ENCODE measurements at places on chromosomes 3 and 15. TPM values are rescaled to one million over a fixed set of nuclear protein-coding genes. Genes with fewer than 3 reads are reported as not detected.

The RFTN1 gene
- 27.8 TPM for polyA plus RNA-seq

The RPL32 gene
- 1,620 TPM for polyA plus RNA-seq

The TMEM212 gene
- polyA plus RNA-seq = not detected

The ERICH6 gene
- polyA plus RNA-seq = not detected

The STAC gene
- polyA plus RNA-seq = 0.11 TPM

DNA sequence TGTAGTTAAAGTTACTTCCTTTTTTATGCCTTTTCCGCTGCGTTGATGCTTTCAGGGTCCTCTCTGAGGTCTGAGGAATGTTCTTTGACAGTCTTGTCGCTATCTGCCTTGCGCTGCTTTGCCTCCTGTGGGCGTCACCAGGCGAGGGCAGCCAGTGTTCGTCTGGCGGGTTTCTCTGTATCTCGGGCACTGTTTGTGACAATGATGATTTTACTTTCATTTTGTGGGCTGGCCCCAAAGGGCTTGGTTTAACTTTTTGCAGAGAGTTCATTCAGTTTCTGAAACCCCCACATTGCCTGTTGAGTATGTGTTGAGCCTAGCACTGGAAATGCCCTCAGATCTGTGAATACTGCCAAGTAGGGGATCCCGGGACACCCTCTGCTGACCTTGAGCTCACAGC lies 24.6 kb upstream of the SACM1L start:
- no peak for DNase-seq

GRCh38 chr15:62740141-62741004 lies 302.2 kb upstream of the TPM1 start:
- DNase-seq = no peak

GRCh38 chr15:67068710-67069400 lies 3.5 kb downstream of the SMAD3 start:
- DNase-seq = no peak

DNA sequence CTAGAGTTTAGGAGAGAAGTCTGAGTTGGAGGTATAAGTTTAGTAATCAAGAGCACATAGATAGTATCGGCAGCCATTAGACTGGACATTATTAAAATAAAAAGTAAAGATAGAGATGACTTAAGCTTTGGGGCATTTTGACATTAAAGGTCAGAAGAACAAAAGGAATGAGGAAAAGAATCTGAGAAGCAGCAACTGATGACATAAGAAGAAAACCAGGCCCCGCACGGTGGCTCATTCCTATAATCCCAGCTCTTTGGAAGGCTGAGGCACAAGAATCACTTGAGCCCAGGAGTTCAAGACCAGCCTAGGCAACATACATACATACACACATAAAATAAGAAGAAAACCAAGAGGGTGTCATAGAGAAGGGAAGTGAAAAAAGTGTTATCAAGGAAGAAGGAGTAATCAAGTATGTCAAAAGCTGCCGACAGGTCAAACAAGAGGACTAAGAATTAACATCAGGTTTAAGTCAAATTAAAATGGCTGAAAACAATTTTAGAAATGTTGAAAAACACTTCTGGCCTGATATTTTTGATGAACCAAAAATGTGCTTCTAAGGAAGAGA lies 38.9 kb downstream of the ACAP2 start:
- DNase-seq = no peak

DNA sequence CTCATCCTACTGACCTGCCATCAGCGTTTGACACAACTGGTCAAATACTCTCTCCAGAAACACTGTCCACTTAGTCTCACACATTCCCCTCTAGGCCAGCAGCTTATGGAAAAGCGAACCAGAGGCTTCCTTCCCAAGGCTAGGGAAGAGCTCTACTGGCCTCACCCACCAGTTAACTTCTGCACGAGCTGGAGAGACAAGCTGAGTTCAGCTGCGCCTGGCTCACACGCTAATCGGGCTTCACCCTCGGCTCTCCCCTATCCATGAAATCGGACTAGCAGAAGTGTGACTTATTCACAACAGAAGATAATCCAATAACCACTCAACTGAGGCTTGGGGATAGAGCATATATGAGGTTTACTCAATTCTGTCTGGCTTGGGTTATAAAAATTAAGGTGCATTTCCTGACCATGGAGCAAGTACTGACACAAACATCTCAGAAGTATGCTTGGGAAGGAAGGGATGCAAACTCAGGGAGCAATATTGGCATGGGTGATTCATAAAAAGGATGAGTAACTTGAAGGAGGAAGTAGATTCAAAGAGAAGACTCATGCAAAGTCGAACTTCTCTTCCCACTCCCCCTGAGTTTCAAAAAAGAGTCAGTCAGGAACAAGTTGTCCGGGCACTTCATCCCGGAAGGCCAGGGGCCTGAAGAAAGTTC lies 73.1 kb downstream of the XXYLT1 start:
- DNase-seq = no peak

GRCh38 chr15:49460411-49460941 lies 37.4 kb downstream of the FGF7 start:
- DNase-seq = no peak

DNA sequence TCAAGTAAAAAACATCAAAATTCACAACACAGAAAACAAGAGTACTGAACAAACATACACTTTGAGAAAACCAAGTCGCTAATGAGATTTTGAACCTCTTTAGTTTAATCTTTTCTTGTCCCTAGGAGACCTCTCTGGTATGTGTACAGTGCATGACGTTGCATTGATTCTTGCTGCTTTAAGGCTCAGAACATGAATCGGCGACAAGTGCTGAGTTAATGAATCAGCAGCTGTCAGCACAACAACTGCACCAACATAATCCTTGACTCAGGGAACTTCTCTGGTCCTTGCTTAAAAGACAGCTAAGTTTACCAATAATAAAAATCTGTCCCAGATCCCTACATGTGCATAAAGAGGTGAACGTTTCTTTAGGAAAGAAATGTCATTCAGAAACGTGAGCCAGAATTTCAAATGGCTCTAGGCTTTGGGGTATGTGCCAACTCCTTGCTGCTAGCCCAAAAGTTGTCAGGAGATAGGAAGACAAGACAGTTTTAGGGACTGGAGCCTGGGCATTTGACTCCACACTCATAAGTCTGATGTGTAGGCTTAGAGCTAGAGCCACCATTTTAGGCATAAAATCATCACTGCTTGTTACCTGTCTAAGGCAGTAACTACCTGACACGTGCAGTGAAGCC lies 86.9 kb downstream of the IL5RA start:
- DNase-seq = no peak

DNA sequence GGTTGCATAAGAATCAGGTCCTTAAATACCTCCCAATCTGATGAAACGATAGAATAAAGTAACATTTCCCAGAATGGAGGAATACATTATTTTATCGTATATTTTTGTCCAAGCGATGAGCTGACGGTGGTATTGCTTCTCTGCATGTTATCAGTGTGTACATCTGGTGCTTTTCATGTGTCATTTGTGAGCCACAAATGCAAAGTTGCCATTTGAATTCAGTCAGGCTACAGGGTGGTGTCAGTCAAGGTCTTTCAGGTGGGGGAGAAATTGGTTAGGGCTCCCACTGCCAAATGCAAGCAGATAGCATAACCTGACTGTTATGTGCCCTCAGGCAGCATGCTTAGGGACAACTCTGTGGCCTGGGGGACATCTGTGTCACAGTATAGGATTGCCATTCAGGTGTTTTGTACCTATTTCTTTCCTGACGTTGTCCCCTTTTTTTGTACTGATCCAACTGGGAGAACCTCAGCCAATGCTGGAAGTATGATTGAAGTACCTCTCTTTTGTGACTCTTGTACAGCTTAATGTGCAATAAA lies 26.5 kb upstream of the TIMP4 start:
- no peak for DNase-seq

DNA sequence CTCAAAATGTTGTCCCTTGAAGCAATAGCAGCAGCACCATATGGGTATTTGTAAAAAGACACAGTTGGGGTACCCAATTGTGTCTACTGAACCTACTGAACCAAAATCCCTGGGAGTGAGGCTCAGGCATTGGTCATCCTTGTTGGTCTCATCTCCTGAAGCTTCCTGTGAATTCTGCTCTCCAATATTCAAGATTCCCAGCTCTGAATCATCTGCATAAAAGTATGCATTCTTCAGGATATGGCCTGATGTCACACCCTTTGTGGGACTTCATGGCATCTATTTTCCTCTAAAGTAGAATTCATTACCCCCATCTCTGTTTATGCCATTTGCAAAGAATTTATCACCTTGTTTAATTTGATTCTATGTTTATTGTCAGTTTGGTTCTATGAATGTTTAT lies 13.3 kb upstream of the PTX3 start:
- DNase-seq = no peak

DNA sequence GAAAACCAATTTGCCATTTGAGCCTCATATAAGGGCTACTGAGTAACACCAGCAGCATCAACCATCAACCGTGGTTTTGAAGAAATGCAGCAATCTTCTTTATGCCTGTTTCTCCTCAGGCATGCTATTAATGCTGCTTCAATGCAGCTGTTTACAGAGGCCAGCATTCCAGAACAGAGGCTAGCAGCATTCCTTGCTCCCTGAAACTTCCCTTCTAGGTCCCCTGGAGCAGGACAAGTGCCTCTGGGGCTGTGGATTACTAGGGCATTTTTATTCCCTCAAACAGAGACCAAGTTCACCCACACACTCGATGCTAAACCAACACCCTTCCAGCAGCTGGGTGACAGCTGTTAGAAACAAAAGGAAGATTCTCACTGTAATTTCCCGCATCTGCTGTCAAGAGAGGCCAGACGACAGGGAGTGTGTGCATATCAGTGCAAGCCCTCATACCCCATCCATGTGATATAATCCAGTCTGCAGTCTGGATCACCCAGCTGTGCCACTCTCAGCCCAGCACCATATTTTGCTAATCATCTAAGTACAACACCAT lies 57.5 kb downstream of the HOMER2 start:
- DNase-seq = no peak

- DNase-seq = no peak
These were observed 180.6 kb downstream of the CHL1 start for GRCh38 chr3:377158-377561.

- DNase-seq = no peak
These were observed 228.9 kb upstream of the PRICKLE2 start for GRCh38 chr3:64454179-64454578.

GRCh38 chr3:138381950-138382715 lies 33.8 kb downstream of the MRAS start:
- DNase-seq = peak; percentile 85

Data from heart left ventricle (tissue), 16 donors.